Natural killer cell (primary cell): ENCODE measurements at places on chromosomes 7 and 10. TPM values are rescaled to one million over a fixed set of nuclear protein-coding genes. Genes with fewer than 3 reads are reported as not detected.
A peak's percentile ranks its signal among the peaks of the same experiment; 100 is the strongest.

AEBP1 gene
- total RNA-seq: 9.0 TPM

ZNF680 gene
- 10.2 TPM for total RNA-seq

PTN gene
- not detected for total RNA-seq

ACBD7 gene
- total RNA-seq: 0.48 TPM

- H3K4me3 ChIP-seq: no peak overlapping the region
- no peak overlapping the region for H3K27ac ChIP-seq
- DNase-seq: no peak
- H3K36me3 ChIP-seq: no peaks in the 10 kb centered on the region
- H3K27me3 ChIP-seq: no peaks in the 10 kb centered on the region
These were observed 109.0 kb upstream of the SP4 start for GRCh38 chr7:21318916-21319270.

GRCh38 chr10:72297281-72297804 is 23.6 kb downstream of the DDIT4 start:
- peak overlapping the region; percentile 98 for H3K27ac ChIP-seq
- H3K4me1 ChIP-seq: peaks cover 48% of the 10 kb centered on the region
- H3K27me3 ChIP-seq: no peaks in the 10 kb centered on the region
- no peaks in the 10 kb centered on the region for H3K36me3 ChIP-seq

- peaks cover 11% of the 10 kb centered on the region for H3K4me1 ChIP-seq
- no peaks in the 10 kb centered on the region for H3K27me3 ChIP-seq
- H3K36me3 ChIP-seq: no peaks in the 10 kb centered on the region
- no peak overlapping the region for H3K27ac ChIP-seq
- DNase-seq: no peak
- no peak overlapping the region for H3K4me3 ChIP-seq
These were observed 5.1 kb upstream of the ADAMTS14 start for GRCh38 chr10:70666960-70667798.

DNA sequence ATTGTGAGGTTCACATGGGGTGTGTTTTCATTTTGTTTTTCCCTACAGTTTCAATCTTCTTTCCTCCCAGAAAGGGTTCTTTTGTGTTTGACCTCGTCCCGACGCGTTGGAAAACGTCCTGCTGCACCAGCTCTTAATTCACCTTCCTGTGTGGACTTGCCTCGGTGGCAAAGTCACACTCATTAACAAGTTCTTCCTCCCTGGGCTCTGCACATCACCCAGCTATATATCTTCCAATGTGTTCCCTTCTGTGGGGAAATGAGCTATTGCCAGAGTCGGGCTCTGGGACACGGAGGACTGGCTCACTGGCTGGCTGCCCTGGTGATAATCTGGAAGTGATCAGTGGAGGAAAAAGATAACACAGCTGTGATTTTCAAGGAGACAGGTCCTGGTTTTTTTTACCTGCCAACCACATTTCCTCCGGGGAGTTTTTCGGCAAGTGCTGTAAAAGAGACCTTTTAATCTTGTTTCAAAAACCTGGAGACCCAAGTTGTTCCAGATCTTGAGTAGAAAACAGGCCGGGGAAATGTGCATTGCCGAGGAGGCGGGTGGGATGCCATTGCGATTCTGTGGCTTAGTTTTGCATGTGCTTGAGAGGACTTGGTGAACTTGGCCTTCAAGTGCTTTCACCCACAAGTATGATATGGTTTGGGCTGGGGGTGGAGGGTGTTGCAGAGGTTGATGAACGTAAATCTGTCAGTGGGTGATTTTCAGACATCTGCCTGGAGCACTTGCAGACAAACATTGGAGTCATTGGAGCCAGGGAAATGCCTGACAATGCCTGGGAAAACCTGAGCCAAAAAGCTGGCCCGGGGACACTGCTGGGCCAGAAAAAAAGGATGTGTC is 96.5 kb upstream of the CREB5 start:
- no peak for DNase-seq
- H3K27ac ChIP-seq: no peak overlapping the region
- H3K4me1 ChIP-seq: no peaks in the 10 kb centered on the region
- no peaks in the 10 kb centered on the region for H3K36me3 ChIP-seq
- H3K27me3 ChIP-seq: peaks cover 19% of the 10 kb centered on the region
